Stimulated activated CD4-positive, alpha-beta T cell treated with anti-CD3 and anti-CD28 coated beads, Interleukin-1b, Interleukin-23, amount 100 ng/mL, for 1 hour (primary cell): ENCODE measurements at places on chromosomes 12 and 14.
A peak's percentile ranks its signal among the peaks of the same experiment; 100 is the strongest.

DNA sequence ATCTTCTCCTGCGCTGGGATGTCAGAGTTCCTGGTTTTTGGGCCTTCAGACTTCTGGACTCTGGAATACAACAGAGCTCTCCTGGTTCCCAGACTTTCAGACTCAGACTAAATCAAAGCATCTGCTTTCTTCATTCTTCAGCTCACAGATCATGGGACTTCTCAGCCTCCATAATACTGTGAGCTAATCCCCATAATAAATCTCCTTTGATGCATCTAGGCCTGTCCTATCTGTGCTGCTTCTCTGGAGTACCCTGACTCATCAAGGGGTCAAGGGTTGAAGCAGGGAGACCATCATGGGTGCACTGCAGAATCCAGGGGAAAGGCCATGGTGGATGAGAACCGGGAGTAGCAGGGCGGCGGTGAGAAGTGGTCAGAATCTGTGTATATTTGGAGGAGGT lies 1094.1 kb upstream of the TMEM132C start:
- no peak for DNase-seq

DNA sequence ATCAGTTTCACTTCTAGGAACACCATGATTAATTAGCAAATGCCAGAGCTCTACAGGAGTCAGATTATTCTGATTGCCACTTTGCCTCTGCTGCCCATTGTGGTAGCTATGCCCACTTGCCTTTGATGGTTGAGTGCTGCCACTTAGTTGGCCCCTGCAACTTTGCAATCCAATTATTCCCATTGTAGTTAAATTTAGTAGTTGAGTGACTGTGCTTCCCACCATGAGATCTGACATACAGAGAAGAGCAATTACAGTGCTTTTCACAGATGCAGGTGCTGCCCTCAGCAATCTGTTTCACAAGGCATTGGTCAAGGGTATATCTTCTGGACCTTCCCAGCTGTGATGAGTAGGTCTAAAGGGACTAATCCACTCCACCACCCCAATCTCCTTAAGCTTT lies 468.4 kb upstream of the RGS6 start:
- DNase-seq: no peak

- DNase-seq: no peak
Measured at GRCh38 chr14:51922624-51923023, 62.2 kb downstream of the GNG2 start.

DNA sequence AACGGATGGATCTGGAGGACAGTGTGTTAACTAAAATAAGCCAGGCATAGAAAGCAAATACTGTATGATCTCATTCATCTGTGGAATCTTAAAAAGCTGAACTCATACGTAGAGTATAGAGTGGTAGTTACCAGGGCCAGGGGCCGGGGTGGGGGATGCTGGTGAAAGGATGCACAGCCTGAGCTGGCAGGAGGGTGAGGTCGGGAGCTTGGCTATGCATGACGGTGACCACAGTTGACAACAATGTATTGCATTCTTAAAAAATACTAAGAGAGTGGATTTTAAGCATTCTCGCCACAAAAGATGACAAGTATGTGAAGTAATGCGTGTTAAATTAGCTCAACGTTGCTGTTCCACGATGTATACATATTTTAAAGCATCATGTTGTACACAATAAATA lies 351.3 kb downstream of the TMEM121 start:
- DNase-seq: no peak

- DNase-seq: no peak
Measured at GRCh38 chr12:26493656-26494055, 298.3 kb downstream of the SSPN start.

DNA sequence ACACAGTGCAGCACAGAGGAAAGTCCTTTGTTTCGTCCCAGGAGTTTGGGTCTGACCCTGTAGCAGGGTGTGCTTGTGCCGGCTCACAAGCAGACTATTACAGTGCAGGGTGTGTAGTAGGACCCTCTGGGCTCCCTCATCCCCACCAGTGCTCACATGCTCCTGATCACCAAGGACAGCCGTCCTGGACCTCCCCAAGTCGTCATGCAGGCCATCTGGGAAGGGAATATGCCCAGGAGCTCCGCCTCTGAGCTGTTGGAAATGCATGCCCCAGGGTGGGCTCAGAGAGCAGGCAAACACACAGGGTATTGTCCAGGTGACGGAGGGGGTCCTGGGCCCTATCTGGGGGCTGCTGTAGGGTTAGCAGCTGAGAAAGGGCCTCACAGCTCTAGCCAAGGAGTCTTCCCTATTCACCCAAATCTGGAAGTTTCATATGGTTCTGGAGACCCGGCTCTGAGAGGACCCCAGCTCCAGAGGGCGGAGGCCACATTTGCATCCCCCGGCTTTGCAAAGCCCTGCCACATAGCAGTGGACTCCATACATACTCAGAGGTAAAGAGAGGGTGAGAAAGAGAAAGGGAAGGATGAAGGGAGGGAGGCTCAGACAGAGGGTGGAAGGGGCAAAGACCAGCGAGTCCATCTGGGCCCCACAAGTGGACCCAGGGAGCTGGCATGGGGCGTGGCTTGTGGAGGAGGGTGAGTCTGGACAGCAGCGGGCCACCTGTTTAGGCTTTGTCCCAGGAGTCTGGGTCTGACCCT lies 53.5 kb upstream of the PPP2R5C start:
- no peak for DNase-seq

- no peak for DNase-seq
Measured at GRCh38 chr12:32125455-32126084, 18.9 kb downstream of the BICD1 start.

GRCh38 chr12:73125148-73125547 lies 853.0 kb downstream of the TRHDE start:
- no peak for DNase-seq

- peak; percentile 32 for DNase-seq
Measured at GRCh38 chr14:92615451-92615850, 101.9 kb downstream of the RIN3 start.

DNA sequence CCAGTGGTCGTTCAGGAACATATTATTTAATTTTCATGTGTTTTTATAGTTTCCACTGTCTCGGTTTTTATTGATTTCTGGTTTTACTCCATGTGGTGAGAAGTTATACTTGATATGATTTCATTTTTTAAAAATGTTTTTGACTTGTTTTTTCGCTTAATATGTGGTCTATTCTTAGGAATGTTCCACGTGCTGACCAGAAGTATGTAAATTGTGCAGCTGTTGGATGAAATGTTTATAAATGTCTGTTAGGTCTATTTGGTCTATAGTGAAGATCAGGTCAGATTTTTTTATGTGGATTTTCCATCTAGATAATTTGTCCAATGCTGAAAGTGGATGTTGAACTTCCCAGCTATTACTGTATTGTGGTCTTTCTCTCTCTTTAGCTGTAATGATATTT lies 433.8 kb upstream of the MIS18BP1 start:
- no peak for DNase-seq

- DNase-seq: no peak
Measured at GRCh38 chr14:64233531-64234190, 60.5 kb downstream of the ESR2 start.

DNA sequence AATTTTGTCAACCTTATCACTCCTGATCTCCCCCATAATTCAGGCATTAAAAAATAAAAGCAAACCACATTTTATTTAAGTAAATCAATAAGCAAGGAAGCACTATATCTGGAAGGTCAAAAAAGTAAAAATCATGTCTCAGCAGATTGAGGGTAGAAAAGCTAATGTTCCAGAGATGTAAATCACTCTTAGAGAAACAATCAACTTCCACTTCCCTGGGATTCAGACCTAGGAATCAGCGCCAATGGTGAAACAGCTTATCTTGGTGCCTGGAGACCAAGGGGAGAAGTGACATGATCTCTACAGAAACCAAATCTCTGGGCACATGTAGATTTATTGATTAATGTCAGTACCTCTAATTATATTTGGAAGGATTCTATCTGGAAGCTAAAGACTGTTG lies 10.9 kb upstream of the SNX6 start:
- DNase-seq: no peak

GRCh38 chr14:75274899-75275569 lies 3.6 kb upstream of the FOS start:
- no peak for DNase-seq

DNA sequence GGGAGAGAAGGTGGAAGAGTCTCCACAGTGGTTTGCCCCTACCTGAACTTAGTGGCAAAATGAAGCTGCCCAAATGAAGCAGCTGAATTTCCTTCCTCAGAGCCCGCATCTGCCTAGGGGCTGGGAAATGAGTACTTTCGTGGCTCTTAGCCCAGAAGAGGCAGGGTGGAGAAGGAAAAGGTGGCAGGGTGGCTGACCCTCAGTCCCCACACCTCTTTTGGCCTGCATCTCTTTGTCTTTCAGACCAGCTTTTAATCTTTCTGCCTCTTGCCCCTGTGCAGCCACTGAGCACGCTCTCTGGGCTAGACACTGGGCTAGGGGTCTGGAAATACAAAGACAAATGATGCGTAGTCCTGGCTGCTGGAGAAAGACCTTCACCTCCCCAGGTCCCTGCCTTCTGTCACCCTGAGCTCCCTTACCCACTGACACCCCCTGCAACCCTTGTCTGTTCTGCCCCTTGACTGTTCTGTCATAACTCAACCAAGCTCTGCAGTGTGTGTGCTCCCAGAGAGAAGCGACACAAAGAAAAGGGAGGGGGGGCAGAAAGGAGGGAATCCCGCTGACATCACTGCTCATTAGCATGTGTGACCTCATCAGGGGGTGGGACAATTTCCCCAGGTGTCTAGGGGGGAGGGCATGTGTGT lies 371 bp upstream of the REM2 start:
- no peak for DNase-seq
